ENCODE measurements at places on chromosomes 7 and 10. TPM values are rescaled to one million over a fixed set of nuclear protein-coding genes. Genes with fewer than 3 reads are reported as not detected.

The WIPF3 gene
- total RNA-seq: not detected

The CTBP2 gene
- total RNA-seq: 32.0 TPM

The PCDH15 gene
- not detected for total RNA-seq

The VWDE gene
- total RNA-seq: not detected

The PON1 gene
- not detected for total RNA-seq

The FAM25G gene
- total RNA-seq: not detected

The ZNF248 gene
- 5.6 TPM for total RNA-seq

The FAM25C gene
- total RNA-seq: not detected

The IL6 gene
- total RNA-seq: 5.2 TPM

The WEE2 gene
- not detected for total RNA-seq

The HEPACAM2 gene
- not detected for total RNA-seq

The LRRC17 gene
- total RNA-seq: 229 TPM

The SRRM3 gene
- 7.9 TPM for total RNA-seq

The EBLN1 gene
- not detected for total RNA-seq

The SFTPA1 gene
- total RNA-seq: not detected

The SPDYE5 gene
- total RNA-seq: not detected

The TMEM229A gene
- total RNA-seq: 7.6 TPM

The SORBS1 gene
- 2.4 TPM for total RNA-seq

The MYL7 gene
- not detected for total RNA-seq

The SPAM1 gene
- total RNA-seq: not detected

The SUN3 gene
- not detected for total RNA-seq

The CYP2E1 gene
- total RNA-seq: 2.2 TPM

The SERPINE1 gene
- total RNA-seq: 408 TPM

The KCP gene
- not detected for total RNA-seq

The ZNF425 gene
- total RNA-seq: 3.5 TPM

The DYDC2 gene
- total RNA-seq: not detected

The CH25H gene
- 0.69 TPM for total RNA-seq

The HOXA6 gene
- not detected for total RNA-seq

The TET1 gene
- 3.6 TPM for total RNA-seq

The TLX1 gene
- not detected for total RNA-seq

The AQP1 gene
- 3.8 TPM for total RNA-seq

The PDK4 gene
- 128 TPM for total RNA-seq

The MTURN gene
- 24.4 TPM for total RNA-seq

The HK1 gene
- total RNA-seq: 112 TPM

The PGAM2 gene
- not detected for total RNA-seq

The BLOC1S2 gene
- total RNA-seq: 33.1 TPM

The ARMH3 gene
- 8.9 TPM for total RNA-seq

The TRPV5 gene
- not detected for total RNA-seq

The HOXA10 gene
- total RNA-seq: not detected

The HTR7 gene
- total RNA-seq: 0.59 TPM

Measured in cardiac ventricle fibroblast (primary cell).